ENCODE measurements at places on chromosomes 1 and 21. TPM values are rescaled to one million over a fixed set of nuclear protein-coding genes. Genes with fewer than 3 reads are reported as not detected.

Gene SYF2
- total RNA-seq: 54.7 TPM

Gene TIAM1
- 36.0 TPM for total RNA-seq

Gene THEM5
- total RNA-seq: not detected

Gene CFHR1
- 1.2 TPM for total RNA-seq

Gene RXRG
- total RNA-seq: 4.5 TPM

Gene PTGER3
- total RNA-seq: 36.0 TPM

Gene AXDND1
- 1.7 TPM for total RNA-seq

Gene NBPF20
- total RNA-seq: 4.4 TPM

Gene PTGFR
- total RNA-seq: 28.7 TPM

Gene USH2A
- total RNA-seq: 0.16 TPM

Measured in urinary bladder (tissue), 4 donors.